Suppressor macrophage treated with lipopolysaccharide for 4 hours (primary cell): ENCODE measurements at places on chromosomes 5 and 9.

GRCh38 chr5:30959238-30959637, 234.2 kb upstream of the CDH6 start:
- DNase-seq = no peak

DNA sequence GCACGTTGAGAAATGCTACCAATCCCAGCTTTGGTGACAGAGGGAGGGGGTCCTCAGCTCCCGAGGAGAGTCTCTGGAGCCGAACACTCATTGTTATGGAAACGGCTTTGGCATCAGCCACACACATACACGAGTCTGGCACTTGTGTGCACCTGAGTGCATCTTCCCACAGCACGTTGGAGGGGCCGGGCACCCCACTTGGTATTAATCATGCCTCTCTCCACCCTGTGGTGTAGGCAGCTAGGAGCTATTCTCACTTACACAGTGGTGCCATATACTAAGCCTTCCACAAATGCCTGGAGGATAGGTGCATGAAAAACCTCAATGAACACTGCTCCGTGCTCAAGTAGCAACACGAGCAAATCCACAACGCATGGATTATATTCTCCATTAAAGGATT, 133.9 kb upstream of the PANK3 start:
- DNase-seq = no peak

- no peak for DNase-seq
Observed at GRCh38 chr5:136399527-136399926, 34.2 kb upstream of the TRPC7 start.

GRCh38 chr5:156356238-156356637, 29.3 kb downstream of the SGCD start:
- DNase-seq = no peak

GRCh38 chr9:123336449-123336848, 19.5 kb upstream of the CRB2 start:
- no peak for DNase-seq

DNA sequence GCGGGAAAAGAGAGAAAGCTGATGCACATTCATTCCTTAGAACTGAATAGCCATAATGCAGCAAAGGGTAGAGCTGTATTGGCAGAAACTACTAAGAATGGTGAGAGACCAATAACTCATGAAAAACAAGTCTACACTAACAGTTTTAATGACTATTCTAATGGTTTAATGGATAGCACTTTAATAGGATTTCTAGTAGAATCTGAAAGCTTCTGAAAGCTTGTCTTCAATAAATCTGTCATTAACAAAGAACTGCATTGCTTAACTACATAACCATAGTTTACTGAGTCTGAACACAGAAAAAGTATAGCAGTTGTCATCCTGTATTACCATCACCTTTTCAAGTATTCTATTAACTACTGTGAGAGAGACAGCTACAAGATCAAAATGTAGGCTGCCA, 617.8 kb upstream of the DMAC1 start:
- no peak for DNase-seq

- DNase-seq = no peak
Observed at GRCh38 chr5:378301-378891, 56.9 kb downstream of the AHRR start.

DNA sequence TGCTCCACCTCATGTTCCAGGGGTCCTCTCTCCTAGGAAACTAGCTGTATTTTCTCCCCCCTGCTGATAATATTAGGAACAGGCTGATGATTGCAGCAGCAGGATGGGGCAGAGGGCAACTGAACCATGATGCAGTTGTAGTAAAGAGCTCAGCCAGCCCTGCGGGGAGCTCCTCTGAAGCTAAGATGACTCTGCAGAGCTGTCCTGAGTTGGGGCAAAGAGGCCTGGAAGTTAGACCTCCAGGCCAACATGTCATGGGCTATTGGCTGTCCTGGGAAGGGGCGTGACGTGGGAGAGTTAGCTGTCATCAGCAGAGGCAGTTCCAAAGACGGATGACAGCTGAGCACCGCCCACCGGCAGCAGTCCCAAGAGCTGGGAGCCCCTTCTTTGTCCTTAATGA, 6.6 kb upstream of the FBP1 start:
- no peak for DNase-seq

- DNase-seq = no peak
Observed at GRCh38 chr9:76637416-76637815, 126.8 kb upstream of the PCA3 start.

- DNase-seq = no peak
Observed at GRCh38 chr5:131193106-131193505, 22.4 kb downstream of the LYRM7 start.

- no peak for DNase-seq
Observed at GRCh38 chr5:155885199-155885598, 441.8 kb upstream of the SGCD start.

DNA sequence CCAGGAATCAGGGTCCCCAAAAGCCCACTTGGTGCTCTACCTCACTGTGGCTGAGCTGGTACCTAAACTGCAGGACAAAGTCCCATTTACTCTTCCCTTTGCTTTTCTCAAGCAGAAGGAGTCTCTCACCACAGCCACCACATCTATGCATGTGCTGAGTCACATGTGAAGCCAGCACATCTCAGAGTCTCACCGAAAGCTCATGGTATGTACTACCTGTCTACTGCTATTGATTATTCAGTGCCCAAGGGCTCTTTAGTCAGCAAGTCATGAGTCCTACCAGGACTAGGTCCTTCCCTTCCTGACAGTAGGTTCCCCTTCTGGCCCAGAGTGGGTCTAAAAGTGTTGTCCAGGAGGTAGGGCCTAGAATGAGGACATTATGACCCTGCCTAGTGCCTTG, 130.7 kb upstream of the NTRK2 start:
- DNase-seq = no peak

DNA sequence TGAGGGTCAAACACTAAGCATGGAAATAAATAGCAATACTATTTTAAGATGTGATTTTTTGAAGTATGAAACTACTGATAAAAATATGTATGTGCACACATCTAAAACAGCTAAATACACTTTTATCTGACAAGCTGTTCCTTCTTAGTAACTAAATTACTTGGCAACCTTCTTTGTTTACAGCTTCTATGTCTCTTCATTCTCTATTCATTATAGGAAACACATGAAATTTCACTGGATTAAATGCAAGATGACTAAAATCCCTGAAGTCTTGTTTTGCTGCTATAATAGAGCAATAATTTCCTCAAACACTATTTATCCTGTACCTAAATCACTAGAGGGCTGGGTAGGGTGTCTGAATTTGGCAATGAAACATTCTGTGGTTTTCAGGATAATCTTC, 11.7 kb downstream of the RICTOR start:
- DNase-seq = no peak
